ENCODE measurements at places on chromosomes 16 and 17.

- DNase-seq: no peak
These were observed 95.4 kb downstream of the CLEC16A start for GRCh38 chr16:11039726-11040125.

DNA sequence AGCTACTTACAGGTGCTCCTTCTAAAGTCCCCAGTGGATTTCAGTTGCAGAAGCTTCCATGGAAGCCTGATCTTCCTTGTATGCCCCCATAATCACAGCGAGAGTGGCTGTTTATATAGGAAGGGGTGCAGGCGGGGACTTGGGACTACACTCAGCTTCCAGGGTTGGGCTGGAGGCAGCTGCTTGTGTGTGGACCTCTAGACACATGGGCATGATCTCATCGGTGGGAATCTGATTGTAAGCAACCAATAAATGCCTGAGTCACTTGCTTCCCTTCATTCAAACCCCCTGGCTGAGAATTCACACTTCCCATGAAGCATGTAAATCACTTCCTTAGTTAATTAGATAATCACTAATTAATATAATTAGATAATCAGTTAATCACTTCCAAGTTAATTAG is 1.0 kb upstream of the KRT20 start:
- DNase-seq: no peak

DNA sequence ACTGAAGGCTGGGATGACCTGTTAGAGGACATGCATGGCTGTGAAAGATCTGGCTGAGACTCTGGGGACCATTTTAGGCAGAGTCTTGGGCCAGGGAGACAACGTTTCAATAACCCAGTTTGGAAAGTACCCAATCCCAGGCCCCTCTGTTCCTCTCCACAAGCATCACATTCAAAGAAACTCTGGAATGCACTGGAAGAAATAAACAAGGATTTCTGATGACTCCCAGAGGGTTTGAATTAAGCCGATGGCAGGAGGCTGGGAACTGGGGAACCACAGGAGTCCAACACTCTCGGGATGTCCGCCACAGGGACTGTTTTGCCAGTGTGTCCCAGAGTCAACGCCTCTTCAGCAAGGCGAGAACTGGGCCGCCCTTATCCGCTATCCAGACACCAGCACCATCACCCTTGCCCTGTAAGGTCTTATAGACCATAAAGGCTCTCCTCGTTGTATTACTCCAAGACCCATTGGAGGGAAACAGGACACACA is 3.3 kb downstream of the PMP22 start:
- DNase-seq: no peak

DNA sequence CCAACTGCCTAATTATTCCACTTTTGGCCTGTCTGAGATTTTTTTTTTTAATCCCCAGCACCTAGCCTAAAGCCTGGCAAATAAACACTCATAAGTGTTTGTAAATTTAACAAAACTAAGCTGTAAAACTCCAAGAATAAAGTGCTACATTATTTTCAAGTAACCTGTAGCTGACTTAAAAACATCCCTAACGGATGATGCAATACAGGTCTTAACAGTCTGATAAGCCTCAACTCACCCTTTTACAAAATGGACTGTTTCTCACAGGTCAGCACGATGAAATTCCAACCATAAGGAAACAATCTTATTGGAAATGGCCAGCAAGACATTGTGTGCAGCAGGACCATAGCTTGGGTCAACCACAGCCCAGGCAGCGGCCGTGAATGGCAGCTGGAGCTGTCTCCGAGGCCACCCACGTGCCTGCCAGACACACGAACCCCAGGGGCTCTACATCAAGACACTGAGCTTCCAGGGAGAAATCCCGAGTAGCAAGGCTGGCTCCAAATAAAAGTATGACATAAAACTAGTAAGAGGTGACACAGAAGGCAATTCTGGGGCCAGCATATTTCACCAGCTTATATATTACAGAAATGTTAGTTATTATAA is 58.9 kb downstream of the NDEL1 start:
- no peak for DNase-seq

- DNase-seq: no peak
These were observed 5.2 kb upstream of the NUBP1 start for GRCh38 chr16:10738231-10739077.

- no peak for DNase-seq
These were observed 48.4 kb downstream of the CENPV start for GRCh38 chr17:16304830-16305229.

DNA sequence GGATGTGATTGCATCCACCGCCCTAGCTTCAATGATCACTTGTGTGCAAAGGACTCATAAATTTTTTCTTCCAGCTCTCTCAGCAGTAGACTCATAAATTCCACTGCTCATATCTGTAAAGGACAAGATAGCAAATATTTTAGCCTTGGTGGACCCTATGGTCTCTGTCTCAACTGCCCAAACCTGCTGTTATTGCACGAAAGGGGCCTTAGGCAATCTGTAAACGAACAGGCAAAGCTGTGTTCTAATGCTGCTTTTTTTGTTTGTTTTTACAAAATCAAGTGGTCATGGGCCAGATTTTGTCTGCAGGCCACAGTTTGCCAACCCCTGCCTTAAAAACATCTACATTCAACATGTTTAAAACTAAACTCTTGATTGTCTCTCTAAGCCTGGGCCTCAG is 34.1 kb downstream of the FAM20A start:
- no peak for DNase-seq

- no peak for DNase-seq
These were observed 550.4 kb downstream of the TOX3 start for GRCh38 chr16:51996516-51996915.

- no peak for DNase-seq
These were observed 9.8 kb upstream of the MED11 start for GRCh38 chr17:4721203-4722135.

- DNase-seq: no peak
These were observed 804 bp downstream of the TGFB1I1 start for GRCh38 chr16:31472709-31473203.

DNA sequence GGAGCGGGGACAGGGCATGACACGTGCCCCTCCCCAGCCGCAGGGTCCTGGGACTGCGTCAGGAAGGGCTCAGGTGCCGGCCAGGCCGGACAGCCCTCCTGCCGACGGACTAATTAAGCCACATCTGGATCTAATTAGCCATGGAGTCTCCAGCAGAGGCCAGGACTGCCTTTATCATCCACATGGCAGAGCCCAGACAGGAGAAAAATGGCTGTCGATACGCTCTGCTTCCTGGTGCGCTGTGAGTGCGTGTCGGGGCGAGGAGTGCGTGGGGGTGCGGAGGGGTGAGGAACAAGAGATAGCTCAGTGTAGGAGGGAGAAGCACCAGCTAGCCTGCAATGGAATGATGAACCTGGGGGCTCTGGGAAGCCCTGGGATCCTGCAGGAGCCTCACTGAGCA is 218.8 kb downstream of the IRF8 start:
- no peak for DNase-seq

DNA sequence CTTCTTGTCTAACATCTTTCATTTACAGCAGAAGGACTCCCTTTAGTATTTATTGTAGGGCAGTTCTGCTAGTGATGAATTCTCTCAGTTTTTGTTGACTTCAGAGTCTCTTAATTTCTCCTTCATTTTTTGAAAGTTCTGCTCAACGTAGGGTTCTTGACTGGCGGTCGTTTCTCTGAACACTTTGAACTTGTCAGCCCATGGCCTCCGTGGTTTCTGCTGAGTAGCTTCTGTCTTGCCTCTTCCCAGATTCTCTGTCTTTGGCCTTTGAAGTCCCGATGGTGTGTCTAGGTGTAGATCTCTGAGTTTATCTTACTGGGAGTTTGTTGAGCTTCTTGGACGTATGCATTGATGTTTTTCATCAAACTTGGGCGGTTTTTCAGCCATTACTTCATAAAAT is 13.4 kb downstream of the GAA start:
- no peak for DNase-seq

GRCh38 chr16:48129926-48130325 is 25.9 kb downstream of the ABCC12 start:
- DNase-seq: no peak

DNA sequence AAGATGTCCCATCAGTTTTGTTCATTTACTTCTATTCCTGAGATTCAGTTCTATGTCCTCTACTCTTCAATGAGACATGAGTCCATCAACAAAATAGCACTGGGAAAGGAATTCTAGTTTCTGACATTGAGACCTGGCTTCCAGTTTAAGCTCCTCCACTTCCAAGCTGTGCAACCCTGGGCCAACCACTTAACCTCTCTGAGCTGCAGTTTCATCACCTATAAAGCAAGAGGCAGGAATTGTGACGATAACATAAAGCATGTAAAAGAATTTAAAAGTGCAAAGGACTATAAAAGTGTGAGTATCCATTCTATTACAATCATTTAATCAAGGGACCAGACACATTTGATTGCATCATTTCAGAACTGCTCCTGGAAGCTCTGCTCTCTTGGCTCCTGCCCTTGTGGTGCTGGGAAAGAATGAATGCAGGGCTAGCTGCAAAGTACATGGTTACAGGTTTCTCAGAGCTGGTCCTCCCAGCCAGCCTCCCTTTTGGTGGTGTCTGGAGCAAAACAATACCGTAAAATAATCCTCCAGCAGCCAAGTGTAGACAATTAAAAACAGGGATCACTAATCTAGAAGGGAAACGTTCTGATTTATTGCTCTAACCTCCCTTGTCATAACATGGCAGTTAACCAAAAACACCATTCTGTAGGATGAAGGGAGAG is 113.9 kb downstream of the VPS53 start:
- no peak for DNase-seq

DNA sequence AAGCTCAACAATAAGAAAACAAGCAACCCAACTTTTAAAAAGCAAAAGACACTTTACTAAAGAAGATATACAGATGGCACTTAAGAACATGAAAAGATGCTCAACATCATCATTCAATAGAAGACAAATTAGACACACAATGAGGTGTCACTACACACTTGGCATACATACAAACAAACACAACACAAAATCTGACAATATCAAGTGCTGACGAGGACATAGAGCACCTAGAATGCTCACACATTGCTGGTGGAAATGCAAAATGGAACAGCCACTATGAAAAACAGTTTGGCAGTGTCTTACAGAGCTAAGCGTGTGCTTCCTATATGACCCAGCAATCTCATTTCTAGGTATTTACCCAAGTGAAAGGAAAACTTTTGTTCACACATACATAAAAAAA is 18.9 kb downstream of the RPRML start:
- no peak for DNase-seq

DNA sequence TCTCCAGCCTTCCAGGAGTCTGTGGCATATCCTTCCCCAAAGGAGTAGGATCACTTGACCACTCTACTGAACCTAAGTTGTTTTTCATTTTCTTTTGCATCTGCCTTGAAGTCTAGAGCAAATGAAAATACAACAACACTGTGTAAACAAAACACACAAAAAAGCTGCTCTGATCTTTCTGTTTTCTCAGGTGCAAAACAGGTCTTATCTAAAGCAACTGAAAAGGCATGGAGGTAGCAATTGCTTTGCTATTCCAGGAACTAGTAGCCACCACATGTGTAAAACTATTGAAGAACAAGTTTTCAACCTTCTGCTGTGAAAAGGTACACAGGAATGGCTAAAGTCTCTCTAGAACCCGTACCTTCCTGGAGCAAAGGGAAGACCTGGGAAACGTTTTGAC is 127.1 kb downstream of the PITPNC1 start:
- DNase-seq: no peak

DNA sequence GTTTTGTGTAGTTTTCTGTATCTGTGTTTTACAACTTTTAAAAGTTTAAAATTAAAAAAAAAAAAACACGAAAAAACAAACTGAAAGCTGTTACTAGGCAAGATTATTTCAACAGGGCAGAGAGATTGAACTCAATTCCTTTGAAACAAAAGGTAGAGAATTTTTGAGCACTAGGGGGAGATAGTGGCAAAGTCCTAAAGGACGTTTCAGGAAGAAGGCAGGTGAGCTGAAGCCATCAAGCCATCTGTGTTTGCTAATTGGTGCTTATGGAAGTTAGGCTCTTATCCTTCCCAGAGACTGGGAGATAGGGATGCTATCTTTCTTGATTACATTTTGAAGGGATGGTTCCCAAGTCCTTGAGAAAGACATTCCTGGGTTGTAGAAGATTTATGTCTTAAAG is 70.6 kb upstream of the CLEC3A start:
- peak; percentile 75 for DNase-seq

- no peak for DNase-seq
These were observed 18.3 kb upstream of the COPRS start for GRCh38 chr17:31877341-31877740.

DNA sequence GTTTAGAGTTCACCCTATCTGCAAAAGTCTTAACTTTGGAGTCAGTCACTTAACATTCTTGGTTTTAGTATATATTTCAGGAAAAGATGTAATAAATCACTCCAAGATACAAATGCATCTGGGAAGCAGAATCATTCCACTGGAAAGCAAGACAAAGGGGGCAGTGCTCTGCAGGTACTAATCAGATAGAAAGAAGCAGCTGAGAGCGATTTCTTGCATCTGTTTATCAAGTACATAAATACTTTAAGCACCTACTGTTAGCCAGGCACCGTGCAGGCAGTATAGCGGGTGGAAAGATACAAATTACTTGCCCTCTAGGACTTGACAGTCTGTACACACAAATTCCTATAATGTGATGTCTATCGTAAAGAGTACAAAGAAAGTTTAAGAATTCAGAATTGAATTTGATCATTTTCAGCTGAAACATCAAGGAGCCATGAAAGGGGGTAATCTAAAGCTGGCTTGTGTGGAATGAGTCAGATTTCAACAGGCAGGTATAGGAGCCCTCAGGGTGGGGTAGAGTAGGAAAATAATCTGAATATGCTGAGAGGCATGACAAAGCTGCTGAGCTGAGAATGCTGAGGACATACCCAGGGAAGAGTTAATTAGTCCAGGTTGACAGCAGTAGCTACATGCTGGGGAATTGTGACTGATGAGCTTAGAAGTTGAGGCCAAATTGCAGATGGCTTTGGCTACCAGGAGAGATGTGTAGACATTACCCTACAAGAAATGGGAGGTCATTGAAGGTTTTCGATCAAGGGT is 110.2 kb downstream of the CA10 start:
- no peak for DNase-seq

- DNase-seq: no peak
These were observed 244.4 kb downstream of the HS3ST3B1 start for GRCh38 chr17:14545156-14545906.

GRCh38 chr16:25013751-25014499 is 1.2 kb downstream of the ARHGAP17 start:
- DNase-seq: no peak

GRCh38 chr16:19972111-19972510 is 87.5 kb upstream of the GPRC5B start:
- DNase-seq: no peak

- DNase-seq: no peak
These were observed 57.3 kb downstream of the COG7 start for GRCh38 chr16:23395732-23396131.
